Smooth muscle cell of the brain vasculature (primary cell): ENCODE measurements at places on chromosomes 16 and 17.

DNA sequence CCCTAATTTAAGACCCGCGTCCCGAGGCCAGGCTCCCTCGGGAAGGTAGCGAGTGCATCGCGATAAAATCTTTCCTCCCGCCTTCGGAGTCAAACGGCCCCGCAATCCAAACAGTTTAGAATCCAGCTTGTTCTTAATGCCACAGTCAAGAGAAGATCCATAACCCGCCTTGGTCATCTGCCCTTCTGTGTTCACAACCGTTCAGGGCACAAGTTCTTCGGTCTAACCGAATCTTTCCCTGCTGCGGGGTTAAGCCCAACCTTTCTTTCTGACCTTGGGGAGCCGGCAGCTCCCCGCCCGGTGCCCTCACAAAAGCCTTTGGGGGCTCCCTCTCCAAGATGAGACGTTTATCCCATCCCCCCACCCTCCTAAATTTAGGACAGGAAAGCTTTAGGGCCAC lies 30.3 kb downstream of the CPSF4L start:
- no peak for DNase-seq

GRCh38 chr16:574021-574760 lies 4.4 kb downstream of the PIGQ start:
- DNase-seq: no peak

- no peak for DNase-seq
These were observed 22.5 kb upstream of the LYRM9 start for GRCh38 chr17:27915709-27916108.

DNA sequence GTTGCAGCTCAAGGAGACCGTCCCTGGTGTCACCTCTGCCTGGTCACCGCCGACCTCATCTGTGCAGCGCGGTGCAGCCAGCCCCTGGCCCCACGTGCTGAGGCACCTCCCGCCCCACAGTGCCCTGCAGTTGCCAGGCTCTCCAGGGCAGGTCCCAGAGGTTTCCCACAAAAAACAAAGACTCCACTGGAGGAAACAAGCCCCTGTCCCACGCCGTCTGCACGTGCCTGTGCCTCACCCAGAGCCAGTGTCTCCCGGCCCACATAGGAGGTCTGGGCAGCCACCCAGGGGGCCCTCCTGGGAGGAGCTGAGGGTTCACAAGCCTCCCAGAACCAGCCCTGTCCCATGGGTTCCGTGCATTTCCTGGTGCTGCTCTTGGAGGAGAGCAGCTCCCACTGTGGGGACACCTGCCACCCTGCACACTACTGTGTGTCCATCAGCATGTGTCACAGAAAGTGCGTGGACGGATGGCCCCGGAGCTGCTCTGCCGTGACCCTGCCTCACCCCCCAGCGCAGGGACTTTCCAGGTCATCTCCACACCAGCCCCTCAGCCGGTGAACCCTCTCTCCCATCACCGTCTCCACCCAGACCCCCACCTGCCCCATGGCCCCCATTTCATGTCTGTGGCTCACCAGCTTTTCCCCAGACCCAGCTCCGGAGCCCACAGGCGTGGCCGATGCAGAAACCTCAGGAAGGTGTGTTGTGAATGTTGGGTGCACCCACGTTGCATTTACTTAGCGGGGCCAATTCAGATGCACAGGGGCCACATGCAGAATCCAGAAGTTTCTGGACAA lies 17.0 kb upstream of the CDH15 start:
- no peak for DNase-seq

- no peak for DNase-seq
These were observed 1.2 kb downstream of the OR1F1 start for GRCh38 chr16:3188925-3189825.

GRCh38 chr17:83124871-83125514 lies 45.6 kb downstream of the METRNL start:
- no peak for DNase-seq

GRCh38 chr16:85522842-85523601 lies 90.1 kb upstream of the GSE1 start:
- no peak for DNase-seq

GRCh38 chr16:24149102-24149501 lies 107.0 kb upstream of the CACNG3 start:
- no peak for DNase-seq

- no peak for DNase-seq
These were observed 645 bp upstream of the GFOD2 start for GRCh38 chr16:67719778-67720144.

- no peak for DNase-seq
These were observed 14.3 kb downstream of the HBQ1 start for GRCh38 chr16:194516-194915.

DNA sequence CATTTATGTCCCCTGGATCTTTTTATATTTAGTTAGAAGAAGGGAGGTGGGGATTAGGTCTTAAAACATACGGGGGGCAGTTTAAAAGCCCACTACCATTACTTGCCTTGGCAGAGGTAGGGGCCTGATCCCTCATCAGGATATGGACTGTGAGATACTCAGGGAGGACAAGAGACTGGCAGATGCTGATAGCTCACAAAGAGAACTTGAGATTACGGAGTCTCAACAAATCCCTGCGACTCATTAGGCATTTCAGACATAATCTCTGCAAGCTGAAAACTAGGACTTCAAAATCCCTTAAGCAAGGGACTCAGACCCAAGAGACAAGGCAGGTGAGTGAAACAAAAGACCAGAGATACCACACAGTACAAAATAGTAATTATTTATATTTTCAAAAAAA lies 23.2 kb downstream of the NXPH3 start:
- DNase-seq: no peak

DNA sequence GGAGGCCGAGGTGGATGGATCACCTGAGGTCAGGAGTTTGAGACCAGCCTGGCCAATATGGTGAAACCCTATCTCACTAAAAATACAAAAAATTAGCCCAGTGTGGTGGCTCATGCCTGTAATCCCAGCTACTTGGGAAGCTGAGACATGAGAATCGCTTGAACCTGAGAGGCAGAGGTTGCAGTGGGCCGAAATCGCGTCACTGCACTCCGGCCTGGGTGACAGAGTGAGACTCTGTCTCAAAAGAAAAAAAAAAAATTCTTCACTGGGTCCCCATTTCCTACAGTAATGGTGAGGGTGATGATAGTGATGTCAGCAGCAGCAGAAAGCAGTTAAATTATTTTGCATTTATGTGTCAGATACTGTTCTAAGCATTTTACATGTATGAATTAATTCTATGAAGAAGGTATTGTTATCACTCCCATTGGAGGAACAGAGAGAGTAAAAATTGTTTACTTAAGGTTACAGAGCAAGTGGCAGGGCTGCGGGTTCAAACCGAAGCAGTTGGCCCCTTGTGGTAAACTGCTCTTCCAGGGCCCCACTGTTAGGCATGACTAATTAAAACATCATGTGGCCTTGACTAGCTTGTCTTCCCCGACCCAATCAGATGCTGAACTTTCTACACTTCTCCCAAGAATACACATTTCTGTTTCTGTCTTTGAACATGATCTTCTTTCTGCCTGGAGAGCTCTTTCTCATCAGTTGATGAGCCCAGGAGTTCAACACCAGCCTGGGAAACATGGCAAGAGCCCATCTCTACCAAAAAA lies 45.8 kb downstream of the STAT3 start:
- no peak for DNase-seq

GRCh38 chr16:19329932-19330331 lies 44.4 kb downstream of the CLEC19A start:
- DNase-seq: no peak
